ENCODE measurements at places on chromosomes 5 and 9. TPM values are rescaled to one million over a fixed set of nuclear protein-coding genes. Genes with fewer than 3 reads are reported as not detected.

- DNase-seq, result no peak
- no peaks in the 10 kb centered on the region for H3K27me3 ChIP-seq
- no peak overlapping the region for H3K4me3 ChIP-seq
Observed at GRCh38 chr5:83967417-83967816, 246.8 kb upstream of the HAPLN1 start.

The JAKMIP2 gene
- total RNA-seq, result 0.58 TPM

The AGXT2 gene
- not detected for total RNA-seq

DNA sequence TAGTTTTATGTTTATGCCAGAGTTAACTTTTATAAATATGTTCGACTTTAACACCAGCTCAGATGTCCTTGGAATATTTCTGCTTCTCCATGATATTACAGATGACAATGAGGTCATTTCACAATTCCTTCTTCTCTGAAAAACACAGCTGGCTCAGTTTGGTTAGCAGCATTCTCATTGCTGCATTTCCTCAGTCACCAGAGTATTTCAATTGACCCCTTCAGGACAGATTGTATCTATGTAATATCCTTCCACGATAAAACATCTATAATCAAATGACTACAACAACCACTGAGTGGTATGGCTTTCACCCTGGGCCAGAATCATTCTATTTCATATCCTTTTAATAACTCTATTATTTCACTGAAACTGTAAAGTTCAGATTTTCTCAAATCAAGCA, 148.7 kb downstream of the OXCT1 start:
- no peak overlapping the region for H3K27ac ChIP-seq

The PPP2R2B gene
- total RNA-seq, result 0.19 TPM

The TAF11L5 gene
- total RNA-seq, result not detected
